ENCODE measurements at places on chromosomes 2 and 18.

GRCh38 chr2:117330641-117331040, 483.9 kb upstream of the DDX18 start:
- no peak for DNase-seq

GRCh38 chr2:239855863-239856587, 169.1 kb downstream of the NDUFA10 start:
- no peak for DNase-seq

DNA sequence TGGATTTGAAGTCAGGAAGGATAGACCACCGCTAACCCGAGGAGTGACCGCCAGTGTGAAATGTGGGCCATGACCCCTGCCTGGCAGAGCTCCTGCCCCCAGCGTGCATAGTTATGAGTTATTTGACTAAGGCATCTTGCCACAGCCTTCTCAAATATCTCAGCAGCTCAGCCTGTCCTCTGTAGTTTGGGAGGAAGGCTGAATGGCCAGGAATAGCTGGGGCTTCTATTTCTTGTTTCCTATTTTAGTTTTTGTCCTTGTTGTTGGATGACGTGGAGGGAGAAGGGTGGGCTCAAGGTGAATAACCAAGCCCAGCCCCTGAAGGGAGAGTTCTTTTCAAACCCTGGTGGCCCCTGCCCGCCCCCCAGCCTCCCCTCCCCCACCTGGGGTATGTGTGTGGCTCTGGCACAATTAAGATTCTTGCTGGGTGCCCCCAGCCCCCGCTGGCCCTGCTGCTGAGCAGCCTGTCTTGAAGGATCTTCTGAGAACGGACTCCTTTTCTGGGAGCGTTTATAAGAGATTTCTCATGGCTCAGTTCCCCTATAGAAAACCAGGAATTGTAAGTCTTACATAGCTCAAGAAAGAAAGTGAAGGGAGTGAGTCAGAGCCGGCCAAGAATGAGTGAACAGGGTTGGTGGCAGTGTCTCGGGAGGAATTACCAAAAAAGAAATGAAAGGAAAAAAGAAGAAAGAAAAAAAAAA, 157.4 kb downstream of the GLI2 start:
- DNase-seq, result no peak

DNA sequence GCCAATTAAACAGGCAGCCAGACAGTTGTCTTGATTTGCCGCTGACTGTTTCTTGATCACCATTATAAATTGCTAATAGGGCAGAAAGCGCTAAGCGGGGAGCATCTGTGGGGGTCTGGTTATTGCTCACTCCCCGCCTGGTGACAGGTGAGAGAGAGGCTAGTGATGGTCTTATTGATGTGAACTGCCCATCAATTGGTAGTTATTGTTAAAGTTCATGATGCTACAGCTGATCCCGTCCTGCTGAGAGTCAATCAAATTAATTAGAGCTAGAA, 148.5 kb downstream of the LNPK start:
- no peak for DNase-seq

DNA sequence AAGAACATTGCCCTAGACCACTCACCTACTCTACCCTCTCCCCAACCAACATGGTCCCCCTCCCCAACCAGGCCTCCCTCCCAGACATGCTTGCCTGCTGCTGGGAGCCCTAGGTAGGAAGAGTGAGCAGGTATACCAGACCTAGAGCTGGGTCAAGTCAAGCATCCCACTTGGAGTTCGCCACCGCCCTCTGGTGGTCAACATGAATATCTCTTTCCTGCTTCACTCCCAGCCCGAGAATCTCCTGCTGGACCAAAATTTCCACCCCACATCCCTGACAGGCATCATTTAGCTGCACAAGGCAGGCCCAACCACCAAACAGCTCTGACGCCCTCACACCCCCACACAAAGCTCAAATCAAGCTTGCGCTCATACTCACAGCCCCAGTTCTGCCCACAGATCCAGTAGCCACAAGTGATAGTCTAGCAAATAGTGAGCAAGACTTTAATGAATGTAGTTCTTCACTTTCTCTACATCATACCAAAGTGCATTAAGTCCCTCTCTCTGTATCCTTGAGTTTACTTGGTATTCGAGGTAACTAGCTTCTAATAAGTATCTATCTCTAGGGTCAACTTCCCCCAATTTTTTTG, 116.0 kb downstream of the TNS1 start:
- DNase-seq, result peak; percentile 80

GRCh38 chr2:74226648-74227213, 28.3 kb downstream of the MTHFD2 start:
- DNase-seq, result no peak

Data from activated CD4-positive, alpha-beta T cell treated with anti-CD3 and anti-CD28 coated beads for 48 hours (primary cell).